ENCODE measurements at places on chromosomes 3 and 15. TPM values are rescaled to one million over a fixed set of nuclear protein-coding genes. Genes with fewer than 3 reads are reported as not detected.

Gene SEMA3F
- 3.9 TPM for total RNA-seq

- no peak for DNase-seq
Measured at GRCh38 chr3:185270956-185271332, 17.1 kb upstream of the EHHADH start.

- no peak for DNase-seq
Measured at GRCh38 chr3:64163019-64163754, 62.1 kb downstream of the PRICKLE2 start.

GRCh38 chr15:86526938-86527690 is 447.4 kb downstream of the AGBL1 start:
- no peak for DNase-seq

Gene LRIG1
- 24.9 TPM for total RNA-seq

DNA sequence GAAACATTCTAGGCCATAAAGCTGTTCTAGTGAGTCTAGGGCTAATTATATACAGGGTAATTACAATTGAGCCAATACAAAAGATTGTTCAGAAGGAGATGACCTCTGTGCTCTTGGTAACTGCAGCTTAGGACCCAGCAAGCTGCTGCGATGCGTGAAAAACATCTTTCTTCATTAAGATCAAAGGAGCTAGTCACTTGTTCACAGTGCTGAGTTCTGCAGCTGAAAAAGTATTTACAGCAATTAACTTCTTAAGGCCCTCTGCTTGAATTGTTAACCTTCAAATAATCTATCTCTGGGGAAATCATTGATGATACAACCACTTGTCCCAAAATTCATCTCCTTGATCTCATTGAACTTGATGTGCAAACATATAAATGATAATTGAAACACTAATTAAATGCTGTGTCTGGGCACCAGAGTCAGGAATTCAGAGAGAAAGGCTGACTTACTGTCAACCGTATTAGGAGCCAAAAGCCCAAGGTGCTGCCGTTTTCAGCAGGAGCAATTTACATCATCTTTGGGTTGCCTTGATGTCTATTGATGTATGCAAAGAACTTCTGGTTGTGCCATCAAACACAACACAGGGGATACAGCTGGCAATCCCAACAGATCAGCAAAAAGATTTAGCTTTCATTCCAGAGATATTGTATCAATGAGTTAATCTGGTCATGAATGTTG is 213.0 kb downstream of the NECTIN3 start:
- no peak for DNase-seq

DNA sequence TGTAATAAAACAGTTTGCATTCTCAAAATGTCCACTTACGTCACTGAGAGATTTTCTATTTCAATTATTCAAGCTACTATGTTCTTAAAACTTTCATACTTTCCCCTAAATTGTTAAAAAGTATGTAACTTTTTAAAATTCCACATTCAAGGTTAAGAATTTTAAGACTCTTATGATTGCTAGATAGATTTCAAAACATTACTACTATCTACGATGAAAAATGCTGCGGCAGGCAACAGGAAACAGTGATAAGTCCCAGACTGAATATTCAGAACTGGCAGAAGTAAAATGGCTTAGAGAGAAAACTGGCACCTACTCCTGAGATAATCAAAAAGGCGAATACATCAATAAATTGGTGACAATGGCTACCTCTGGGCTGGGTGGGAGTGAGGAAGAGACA is 16.2 kb downstream of the ATP13A3 start:
- DNase-seq, result no peak

Gene ERC2
- 1.4 TPM for total RNA-seq

DNA sequence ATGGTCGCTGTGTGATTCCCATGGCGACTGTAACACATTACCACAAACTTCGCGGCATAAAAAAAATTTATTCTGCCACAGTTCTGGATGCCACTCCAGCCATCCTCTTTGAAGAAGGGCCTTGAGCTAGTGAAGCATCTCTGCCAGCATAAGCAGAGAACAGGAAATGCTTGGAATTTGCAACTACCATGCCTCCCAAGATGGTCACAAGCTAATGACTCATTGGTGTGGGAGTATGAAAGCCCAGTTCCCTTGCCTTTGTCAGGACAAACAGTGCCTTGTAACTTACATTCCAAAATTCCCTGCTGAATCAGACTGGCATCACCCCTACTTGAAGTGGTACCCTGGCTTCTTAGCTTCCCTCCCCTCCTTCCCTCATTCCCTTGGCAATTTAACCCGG is 129.7 kb downstream of the PROS1 start:
- peak; percentile 75 for DNase-seq

- no peak for DNase-seq
Measured at GRCh38 chr3:125053304-125053699, 2.5 kb downstream of the HEG1 start.

DNA sequence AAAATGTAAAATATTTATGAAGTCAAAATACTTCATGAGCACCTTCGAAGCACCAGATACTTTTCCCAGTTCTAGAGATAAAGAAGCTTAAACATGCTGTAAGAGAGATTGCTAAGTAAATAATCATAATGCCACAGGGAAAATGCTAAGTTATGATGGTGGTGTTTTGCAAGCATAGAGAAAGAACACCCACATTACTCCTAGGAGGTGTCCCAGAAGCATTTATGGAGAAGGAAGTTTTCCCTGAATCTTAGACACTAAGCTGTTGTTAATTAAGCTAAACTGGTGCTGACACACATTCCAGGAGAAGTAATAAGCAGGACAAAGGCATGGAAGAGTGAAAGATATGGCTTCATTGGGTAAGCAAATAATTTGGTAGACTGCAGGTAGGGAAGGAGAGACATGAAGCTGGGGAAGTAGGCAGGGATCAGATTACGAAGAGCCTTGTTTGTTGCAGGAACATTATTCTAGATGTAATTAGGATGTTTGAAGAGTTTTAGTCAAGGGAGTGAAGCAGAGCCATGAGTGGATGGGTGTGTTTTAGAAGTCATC is 40.4 kb upstream of the CHMP2B start:
- no peak for DNase-seq

- no peak for DNase-seq
Measured at GRCh38 chr3:23620638-23621015, 185.1 kb upstream of the UBE2E1 start.

- peak; percentile 93 for DNase-seq
Measured at GRCh38 chr15:89143503-89144162, 55.4 kb downstream of the ABHD2 start.

- no peak for DNase-seq
Measured at GRCh38 chr15:58867926-58868325, 65.6 kb downstream of the SLTM start.

Gene CSPG4
- total RNA-seq, result 0.11 TPM

Gene NOX5
- not detected for total RNA-seq

- DNase-seq, result no peak
Measured at GRCh38 chr3:37937156-37937555, 53.4 kb upstream of the VILL start.

Gene TMEM212
- not detected for total RNA-seq

DNA sequence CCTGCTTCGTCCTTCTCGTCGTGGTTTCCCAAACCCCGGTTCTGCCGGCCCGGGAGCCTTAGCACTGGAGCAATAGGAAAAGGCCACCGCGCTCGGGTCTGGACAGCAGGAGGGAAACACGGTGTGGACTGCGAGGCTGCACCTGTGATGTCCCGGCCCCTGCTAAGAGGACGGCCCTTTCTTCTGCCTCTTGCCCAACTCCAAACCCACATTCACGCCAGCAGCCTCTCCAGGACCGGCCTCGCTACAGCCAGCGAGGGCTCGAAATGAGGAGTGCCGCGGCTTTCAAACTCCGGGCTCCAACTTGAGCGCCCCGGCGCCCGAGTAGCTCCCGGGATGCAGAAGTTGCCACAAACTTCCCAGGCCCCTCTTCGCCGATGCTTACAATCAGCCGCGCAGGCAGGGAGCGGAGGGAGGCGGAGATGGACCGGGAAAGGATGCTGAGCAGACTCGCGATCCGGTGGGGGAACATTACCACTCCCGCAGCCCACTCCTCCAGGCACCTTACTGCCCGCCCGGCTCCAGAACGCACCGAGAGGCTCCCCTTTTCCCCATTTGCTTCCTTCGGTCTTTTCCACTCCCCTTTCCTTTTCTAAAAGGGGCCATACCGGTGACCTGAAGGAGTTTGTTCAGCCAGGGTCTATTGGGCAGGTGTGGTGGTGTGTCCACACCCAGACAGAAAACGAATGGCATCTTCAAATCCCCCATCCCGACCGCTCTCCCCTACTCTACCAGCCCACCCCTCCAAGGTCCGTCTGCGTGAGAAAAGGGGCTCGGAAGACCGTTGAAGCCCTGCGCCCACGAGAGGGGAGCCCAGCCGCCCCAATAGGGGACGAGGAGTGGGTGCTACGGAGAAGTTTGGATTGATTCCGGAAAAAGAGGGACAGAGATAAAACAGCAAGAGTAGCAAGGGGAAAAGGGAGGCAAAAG is 18.8 kb upstream of the SATB1 start:
- peak; percentile 11 for DNase-seq

Gene SLMAP
- total RNA-seq, result 32.4 TPM

Measured in A673 (cell line).